ENCODE measurements at places on chromosomes 5 and 9. TPM values are rescaled to one million over a fixed set of nuclear protein-coding genes. Genes with fewer than 3 reads are reported as not detected.

- DNase-seq: no peak
Measured at GRCh38 chr5:148353634-148354033, 18.3 kb downstream of the SPINK9 start.

Gene PCDHGA3
- total RNA-seq: 2.6 TPM

DNA sequence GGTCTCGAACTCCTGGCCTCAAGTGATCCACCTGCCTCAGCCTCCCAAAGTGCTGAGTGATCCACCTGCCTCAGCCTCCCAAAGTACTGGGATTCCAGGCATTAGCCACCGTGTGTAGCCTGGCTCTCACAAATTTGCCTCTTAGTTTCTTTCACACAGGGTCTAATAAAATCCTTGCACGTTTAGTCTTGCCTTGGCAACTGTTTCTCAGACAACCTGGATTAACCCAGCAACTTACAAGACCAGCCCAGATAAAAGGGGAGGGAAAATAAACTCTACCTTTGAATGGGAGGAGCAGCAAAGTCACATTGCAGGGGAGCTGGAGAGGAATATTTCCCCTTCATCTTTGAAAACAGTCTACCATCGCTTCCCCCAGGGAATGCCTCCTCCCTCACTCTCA is 29.3 kb upstream of the GNA14 start:
- no peak for DNase-seq

- DNase-seq: no peak
Measured at GRCh38 chr5:115723220-115723619, 93.2 kb downstream of the CDO1 start.

DNA sequence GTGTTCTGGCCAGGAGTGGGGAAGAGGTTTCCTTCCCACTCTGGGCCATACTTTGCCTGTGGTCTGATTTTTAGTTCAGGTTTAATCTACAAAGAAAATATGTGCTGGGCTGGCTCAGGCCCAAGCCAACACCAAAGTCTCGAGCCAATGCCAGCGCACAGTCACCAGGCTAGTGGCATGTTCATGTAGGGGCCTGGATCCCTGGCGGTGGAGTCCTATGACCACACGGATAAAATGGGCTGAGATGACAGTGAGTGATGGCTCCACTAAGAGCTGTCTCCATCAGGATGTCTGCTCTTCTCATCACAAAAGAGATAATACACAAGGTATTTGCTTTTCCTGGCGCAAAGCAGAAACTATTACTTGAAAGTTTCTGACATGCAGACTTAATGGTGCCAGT is 92.9 kb upstream of the PTPN3 start:
- DNase-seq: no peak

GRCh38 chr5:5437227-5438172 is 15.0 kb downstream of the ICE1 start:
- DNase-seq: no peak

Gene CDK7
- total RNA-seq: 52.8 TPM

Gene CARD6
- 3.3 TPM for total RNA-seq
